ENCODE measurements at places on chromosomes 6 and 20.

DNA sequence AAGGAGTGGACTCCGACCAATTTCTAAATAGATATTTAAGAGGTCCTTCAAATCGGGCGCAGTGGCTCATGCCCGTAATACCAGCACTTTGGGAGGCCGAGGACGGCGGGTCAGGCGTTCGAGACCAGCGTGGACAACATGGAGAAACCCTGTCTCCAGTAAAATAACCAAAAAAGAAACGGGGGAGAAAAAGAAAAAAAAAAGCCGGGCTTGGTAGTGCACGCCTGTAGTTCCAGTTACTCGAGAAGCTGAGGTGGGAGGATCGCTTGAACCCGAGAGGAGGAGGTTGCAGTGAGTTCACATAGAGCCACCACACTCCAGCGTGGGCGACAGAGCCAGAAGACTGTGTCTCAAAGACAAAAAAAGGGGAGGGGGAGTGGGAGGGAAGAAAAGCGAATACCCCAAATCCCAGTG lies 53.3 kb upstream of the HFE start:
- no peak for DNase-seq

DNA sequence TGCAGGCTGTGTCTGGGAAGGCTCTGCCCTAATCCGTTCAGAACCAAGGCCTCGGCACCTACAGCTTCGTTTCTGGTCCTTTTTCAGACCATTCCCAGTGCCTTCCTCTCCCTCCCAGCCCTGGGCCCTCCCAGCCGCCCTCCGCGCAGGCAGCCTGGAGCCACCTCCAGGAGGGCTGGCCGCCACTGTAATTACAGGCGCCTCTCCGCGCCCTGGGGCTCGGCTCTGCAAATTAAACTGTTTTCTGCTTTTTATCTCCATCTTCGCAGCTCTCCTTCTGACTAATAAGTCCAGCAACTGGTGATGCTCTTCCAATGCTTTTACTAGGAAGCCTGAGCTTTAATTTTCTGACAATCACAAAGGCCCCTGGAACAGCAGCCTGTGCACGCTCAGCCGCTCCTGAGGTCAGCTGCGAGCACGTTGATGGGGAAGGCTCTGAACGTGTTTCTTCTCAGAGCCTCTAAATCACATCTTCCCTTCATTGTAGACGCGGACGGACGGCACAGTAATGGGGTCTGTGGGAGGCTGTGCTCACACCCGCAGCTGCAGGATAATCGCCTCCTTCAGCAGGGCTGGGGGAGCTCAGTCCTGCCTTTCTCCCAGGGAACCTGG lies 194.6 kb downstream of the DLL1 start:
- DNase-seq: no peak

DNA sequence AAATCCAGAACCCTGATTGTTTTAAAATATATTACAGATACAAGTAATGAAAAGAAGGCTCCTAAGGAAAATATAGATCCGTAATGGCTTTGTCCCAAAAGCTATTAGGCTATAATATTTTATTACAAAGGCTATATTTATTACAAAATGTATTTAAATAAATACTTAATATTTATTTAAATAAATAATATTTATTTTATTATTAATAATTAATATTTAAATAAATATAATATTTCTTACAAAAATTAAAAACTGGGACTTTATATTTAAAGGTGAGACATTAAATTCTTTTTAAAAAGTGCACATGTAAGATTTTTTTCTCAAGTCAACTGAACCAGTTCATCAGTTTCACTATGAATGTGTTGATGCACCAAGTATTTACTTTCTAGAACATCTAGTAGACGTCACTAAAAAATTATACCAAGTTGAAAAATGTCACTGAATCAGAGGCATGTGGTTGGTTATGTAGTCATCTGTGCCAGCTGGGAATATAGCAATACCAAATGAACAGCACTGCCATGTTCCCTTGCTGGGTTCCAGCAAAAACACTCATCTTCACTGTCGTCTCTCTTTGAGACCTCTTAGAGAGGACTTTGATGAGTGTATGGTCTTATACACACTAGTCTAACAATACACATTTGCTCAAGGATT lies 278.9 kb downstream of the ESR1 start:
- no peak for DNase-seq

DNA sequence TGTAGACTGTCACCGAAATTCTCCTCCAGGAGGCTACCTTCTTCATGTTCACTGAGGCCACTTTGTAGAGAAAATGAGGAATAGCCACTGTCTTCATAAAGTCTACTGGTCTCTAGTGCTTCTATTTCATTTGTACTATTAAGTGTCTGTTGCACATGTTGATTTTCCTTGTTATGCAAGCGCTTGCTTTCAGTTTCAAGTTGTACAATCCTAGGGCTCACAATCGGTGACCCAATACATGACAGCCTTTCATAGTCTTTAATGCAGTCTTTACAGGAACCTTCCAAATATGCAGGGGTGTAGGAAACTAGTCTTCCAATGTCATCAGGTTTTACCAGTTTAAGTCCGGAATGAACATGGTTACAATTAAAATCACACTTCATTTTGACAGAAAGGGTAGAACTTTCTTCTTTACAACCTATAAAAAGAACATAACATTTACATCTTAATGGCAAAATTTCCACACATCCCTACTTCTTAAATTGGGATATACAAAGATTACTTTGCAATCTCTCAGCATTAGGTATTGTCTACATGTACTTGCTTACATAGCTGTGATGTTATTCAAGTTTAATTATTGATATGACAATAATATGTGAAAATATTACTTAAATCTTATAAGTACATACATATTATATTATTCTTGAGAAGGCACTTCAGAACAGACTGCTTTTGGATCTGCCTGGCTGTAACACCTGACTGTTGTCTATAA lies 7.5 kb downstream of the FBXO5 start:
- DNase-seq: no peak

- no peak for DNase-seq
Observed at GRCh38 chr6:167731216-167731615, 95.5 kb upstream of the AFDN start.

- DNase-seq: no peak
Observed at GRCh38 chr6:35219683-35220326, 6.0 kb downstream of the SCUBE3 start.

DNA sequence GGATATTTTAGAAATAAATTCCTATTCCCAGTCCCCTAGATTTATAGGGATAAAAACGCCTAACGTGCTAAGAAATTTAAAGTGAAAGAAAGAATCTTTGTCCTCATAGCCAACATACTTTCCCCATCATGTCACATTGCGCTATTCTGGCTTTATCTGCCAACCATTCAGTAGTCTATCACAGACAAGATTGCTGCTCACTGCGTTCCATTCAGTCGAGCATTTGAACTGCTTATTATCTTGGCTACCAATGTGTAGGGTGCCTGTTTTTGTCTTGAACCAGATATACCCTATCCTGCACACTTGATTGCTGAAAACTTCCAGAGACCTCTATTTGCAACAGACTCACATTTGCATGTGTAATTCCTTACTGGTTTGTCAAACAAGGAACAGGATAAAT lies 751.5 kb downstream of the EPHA7 start:
- DNase-seq: no peak

DNA sequence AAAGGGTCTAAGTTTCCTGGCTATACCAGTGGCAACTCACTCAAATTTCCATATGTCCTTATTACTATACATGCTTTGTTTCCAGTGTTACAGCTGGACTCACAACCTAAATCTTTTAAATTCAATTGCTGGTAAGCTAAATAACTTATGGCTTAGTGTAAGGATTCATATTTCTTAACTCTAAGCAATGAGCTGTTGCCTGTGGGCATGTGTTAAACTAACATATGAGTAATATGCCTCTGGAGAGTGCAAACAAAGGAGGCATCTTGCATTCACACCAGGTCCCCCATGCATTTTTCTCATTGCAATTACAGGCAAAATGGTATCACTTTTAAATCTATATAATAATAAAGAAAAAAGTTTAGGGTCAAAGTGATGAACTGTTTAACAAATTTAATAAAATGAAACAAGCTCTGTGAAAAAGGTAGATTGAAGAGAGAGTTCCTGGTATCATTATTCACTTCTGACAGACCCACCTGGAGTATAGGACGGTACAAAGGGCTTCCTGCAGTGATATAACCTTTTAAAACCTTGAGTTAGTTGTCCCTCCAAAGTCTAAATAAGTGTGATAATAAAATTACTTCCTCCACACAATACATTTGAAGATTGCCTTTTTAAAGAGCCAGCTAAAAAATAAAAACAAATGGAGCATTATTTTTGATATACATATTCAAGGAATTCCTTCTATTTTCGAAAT lies 57.6 kb upstream of the HMGCLL1 start:
- DNase-seq: no peak

GRCh38 chr6:47581591-47581990 lies 104.0 kb downstream of the CD2AP start:
- DNase-seq: no peak

GRCh38 chr20:41854765-41855164 lies 236.6 kb upstream of the CHD6 start:
- no peak for DNase-seq

GRCh38 chr6:125019918-125020317 lies 57.7 kb downstream of the RNF217 start:
- DNase-seq: no peak

GRCh38 chr6:81625216-81625615 lies 127.3 kb downstream of the TENT5A start:
- no peak for DNase-seq

DNA sequence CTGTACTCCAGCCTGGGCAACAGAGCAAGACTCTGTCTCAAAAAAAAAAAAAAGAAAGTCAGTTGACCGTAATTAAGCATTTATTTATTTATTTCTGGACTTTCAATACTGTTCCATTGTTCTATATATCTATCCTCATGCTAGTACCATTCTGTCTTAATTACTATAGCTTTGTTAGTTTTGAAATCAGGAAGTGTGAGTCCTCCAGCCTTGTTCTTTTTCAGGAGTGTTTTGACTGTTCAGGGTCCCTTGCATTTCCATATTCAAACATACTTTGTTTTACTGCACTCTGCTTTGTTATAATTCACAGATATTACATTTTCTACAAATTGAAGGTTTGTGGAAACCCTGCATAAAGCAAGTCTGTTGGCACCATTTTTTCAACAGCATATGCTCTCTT lies 36.7 kb upstream of the ASXL1 start:
- DNase-seq: no peak

Measured in stimulated activated CD4-positive, alpha-beta T cell treated with anti-CD3 and anti-CD28 coated beads, Interleukin-12 subunit alpha, Interleukin-12 subunit beta, amount 100 ng/mL, for 4 hours (primary cell).